ENCODE measurements at places on chromosomes 4 and X. TPM values are rescaled to one million over a fixed set of nuclear protein-coding genes. Genes with fewer than 3 reads are reported as not detected.

- DNase-seq: no peak
These were observed 45.5 kb downstream of the TMEM144 start for GRCh38 chr4:158255727-158256324.

DNA sequence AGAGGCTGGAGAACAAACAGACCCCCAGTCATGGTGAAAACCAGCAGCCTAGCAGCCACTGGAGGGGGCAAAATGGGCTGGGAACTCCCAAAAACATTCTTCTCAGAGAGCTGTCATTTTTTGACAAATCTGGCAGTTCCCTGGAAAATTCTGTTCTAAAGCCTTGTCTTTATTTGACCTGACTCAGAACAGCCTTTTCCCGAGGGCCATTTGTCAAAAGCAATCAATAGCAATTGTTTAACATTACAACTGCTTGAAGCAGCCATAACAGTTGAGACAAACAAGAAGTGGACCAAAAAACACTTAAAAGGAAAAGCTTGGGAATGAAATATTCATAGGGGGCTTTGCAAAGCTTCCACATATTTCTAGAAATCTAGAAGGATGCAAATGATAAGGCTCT, 39.6 kb downstream of the SOWAHB start:
- DNase-seq: no peak

- DNase-seq: no peak
These were observed 396.0 kb downstream of the PDGFC start for GRCh38 chr4:156575430-156576073.

DNA sequence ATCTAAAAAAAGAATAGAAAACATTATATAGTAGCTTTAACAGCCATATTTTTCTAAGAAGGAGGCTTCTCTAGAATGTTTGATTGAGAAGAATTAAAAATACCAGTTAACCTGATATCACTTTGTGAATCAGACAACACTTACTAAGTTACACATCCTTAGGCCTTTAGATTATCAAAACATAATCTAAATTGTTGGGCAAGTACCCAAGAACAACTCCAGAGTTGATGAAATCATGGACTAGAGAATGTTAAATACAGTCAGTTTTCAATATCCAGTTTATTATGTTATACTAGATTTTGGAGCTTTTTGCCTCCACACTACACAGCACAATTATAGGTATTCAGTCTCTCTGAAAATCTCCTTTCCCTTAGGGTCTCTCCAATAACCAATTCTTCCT, 39.6 kb downstream of the ARL13A start:
- DNase-seq: no peak

- no peak for DNase-seq
These were observed 1.3 kb downstream of the PCDH7 start for GRCh38 chr4:30721185-30722091.

GRCh38 chr4:5796976-5797375, 86.0 kb downstream of the EVC start:
- no peak for DNase-seq

- DNase-seq: no peak
These were observed 152.3 kb downstream of the SLC10A7 start for GRCh38 chr4:146369446-146369845.

- DNase-seq: no peak
These were observed 329.2 kb upstream of the EPHA5 start for GRCh38 chr4:65999518-65999871.

GRCh38 chr4:15506464-15506863, 36.8 kb downstream of the CC2D2A start:
- no peak for DNase-seq

DNA sequence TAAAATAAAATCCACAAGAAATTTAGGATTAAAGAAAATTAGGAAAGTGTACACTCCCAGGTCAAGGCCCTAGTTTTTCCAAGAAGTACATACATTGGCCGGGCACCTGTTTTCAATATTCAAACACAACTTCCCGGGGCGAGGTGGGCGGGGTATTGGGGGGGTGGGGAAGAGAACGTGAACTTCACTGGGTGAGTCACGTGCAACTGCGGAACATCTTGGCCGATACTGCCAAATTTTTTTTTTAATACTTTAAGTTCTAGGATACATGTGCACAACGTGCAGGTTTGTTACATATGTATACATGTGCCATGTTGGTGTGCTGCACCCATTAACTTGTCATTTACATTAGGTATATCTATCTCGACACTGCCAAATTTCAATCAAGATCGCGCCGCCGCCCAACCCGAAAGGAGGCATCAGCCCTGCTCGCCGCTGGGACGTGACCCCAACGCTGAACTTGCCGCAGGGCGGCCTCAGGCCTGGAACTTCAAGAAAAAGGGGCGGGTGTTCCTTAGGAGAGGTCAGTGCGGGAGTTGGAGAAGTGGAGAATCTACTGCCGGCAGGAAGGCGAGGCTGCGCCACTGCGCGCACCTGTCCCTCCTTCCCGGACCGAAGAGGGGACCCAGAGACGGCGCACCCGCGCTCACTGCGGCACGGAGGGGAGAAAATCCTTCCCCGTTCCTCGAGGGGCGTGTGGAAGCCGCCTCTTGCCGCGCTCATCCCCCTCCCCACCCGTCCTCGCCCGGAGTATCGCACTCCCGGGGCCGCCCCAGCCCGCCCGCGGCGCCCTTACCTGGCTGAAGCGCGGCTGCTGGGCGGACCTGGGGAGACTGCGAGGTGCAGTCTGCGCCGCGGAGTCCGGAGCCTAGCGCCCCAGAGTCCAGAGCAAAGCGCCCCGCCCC, at the start of gene TEC:
TSS of gene TEC (minus strand) at position 883 of the 905 bp plus-strand sequence. CDS start 41,224 bp downstream, outside the sequence.
- no peak for DNase-seq

DNA sequence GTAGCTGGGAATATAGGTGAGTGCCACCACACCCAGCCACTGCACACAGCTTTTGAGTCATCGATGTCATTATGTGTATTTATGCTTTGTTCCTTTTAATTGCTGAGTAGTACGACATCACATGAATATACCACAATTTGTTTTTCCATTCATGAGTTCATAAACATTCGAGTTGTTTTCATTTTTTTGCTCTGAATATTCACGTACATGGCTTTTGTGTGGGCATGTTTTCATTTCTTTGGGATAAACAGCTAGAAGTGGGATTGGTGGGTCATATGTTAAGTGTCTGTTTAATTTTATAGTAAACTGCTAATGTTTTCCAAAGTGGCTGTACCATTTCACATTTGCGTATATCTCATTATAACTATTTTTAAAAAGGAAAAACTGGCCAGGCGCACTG, 45.1 kb upstream of the KDR start:
- no peak for DNase-seq

DNA sequence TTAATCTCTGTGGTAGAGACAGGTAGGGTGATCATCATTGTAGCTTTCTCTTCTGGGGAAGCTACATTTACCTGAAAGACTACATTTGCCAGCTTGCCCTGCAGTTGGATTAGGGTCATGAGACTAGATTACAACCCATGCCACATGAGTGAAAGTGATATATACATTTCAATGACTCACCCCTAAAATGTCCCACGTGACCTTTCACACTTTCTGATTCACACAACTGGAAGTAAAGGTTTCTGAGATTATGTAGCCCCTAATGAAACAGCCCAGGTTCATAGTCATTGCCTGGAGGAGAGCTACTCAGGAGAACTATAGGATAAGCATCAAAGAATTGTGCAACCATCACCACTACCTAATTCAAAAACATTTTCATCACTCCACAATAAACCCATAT, 17.8 kb downstream of the PDCL2 start:
- no peak for DNase-seq

- DNase-seq: no peak
These were observed 929 bp downstream of the ZBTB33 start for GRCh38 chrX:120251471-120252011.

GRCh38 chrX:40863671-40864070, 128.3 kb upstream of the MED14 start:
- no peak for DNase-seq

GRCh38 chrX:32448320-32448719, 763.0 kb downstream of the DMD start:
- peak; percentile 74 for DNase-seq

GRCh38 chrX:37677765-37678164, 7.8 kb upstream of the XK start:
- no peak for DNase-seq

- no peak for DNase-seq
These were observed 44.5 kb downstream of the AASDH start for GRCh38 chr4:56342746-56343145.

GRCh38 chr4:7571701-7572100, 137.0 kb upstream of the PSAPL1 start:
- no peak for DNase-seq

- DNase-seq: no peak
These were observed 92.2 kb upstream of the RAPGEF2 start for GRCh38 chr4:159010563-159011260.

GRCh38 chrX:42602566-42602965, 175.4 kb downstream of the PPP1R2C start:
- no peak for DNase-seq

DNA sequence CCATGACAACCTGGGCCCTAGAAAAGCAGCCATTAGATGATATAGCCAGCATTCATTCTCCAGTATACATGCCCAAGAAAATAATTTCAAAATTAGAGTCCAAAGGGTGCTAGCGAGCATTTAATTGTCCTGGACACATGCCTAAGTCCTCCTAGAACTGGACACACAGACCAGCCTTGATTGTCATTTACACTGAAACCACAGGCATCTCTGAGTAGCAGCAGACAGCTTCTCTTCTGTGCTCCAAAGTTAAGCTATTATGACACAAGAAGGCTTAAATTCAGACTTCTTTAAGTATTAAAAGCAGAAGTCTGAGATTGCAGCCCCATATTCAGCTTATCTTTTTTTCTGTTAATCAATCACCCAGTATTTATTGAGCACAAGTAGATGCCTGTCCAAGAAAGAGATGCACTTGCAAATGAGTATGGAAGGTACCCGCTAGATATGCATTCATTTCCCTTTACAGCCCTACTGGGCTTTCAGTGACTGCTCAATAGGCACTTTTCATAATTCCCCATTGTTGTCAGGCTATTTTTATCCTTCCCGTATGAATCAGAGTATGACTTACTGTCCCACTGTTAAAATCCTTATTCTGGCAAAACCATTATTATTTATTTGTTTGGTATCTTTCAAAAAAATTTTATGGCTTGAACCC, 374.1 kb downstream of the FBXW7 start:
- no peak for DNase-seq

GRCh38 chr4:13355111-13355880, 128.8 kb downstream of the RAB28 start:
- no peak for DNase-seq

DNA sequence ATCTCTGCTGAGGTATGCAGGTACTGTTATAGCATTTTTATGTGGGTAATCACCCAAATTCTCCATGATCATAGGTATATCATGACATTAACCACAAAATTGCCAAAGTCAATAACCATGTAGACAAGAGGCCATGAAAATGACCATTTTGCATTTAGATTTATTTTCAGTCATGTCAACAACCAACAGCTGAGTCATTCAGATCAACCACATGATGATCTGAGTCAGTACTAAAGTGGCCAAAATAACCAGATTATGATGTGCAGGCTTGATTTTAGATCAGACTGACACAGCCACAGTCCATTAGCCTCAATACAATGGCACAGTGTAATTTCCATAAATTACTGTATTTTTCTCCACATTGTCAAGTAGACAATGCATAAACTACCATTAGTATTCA, 240.5 kb downstream of the GRIA3 start:
- peak; percentile 52 for DNase-seq

- DNase-seq: no peak
These were observed 204.8 kb upstream of the LDB2 start for GRCh38 chr4:17103231-17103630.

- DNase-seq: no peak
These were observed 132.7 kb downstream of the ARHGAP10 start for GRCh38 chr4:147864607-147865006.

- no peak for DNase-seq
These were observed 32.4 kb downstream of the EGF start for GRCh38 chr4:109945056-109945455.

GRCh38 chrX:154002215-154002719, 17.4 kb downstream of the IRAK1 start:
- DNase-seq: no peak

DNA sequence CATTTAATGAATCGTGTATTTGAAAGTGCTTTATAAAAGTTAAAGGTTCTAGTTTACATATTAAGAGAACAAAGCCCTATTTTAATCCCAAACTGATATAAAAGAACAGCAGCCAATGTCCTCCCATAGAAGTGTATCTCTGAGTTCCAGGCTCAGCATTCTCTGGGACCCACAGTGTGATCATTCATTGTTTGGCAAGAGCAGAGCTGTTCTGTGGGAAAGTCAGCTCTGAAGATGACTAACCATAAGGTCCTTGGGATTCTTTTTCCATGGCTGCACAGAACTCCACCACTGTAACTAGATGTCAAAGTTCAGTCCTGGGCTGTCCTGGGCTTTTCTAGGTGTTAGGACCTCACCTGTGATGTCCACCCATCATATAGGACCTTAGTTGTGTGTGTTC, 157.0 kb upstream of the TLL1 start:
- DNase-seq: no peak

DNA sequence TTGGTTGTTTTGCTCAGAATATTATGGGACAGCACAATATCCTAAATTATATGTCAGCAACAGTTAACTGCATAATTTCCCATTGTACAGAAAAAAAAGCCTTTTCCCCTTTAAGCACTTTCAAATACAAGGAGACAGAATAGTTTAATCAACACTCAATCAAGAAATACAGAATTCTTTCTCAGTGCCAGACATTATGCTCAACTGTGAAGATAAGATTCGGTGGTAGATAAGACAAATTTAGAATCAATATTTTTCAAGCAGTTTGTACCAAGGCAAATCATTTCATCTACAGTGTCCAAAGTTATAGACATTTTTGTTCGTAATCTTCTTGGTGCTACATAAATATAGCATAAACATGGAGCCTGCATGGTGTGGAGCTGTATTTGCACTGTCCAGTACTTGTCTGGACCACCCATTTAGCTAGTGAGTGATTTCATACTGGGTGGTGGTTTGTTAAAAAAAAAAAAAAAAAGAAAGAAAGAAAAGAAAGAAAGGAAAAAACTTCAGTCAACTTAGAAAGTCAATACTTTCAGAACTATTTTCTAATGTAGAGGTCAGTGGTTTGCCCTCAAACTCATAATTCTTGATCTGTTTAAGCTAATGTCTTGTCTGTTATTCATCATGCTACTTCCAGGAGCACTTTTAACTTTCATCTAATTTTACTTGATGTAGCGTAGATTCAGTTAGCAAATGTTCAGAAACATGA, 522.9 kb downstream of the FAT4 start:
- DNase-seq: no peak

Gene HELT
- not detected for polyA plus RNA-seq

Gene CENPE
- polyA plus RNA-seq: 41.4 TPM

Gene F11
- not detected for polyA plus RNA-seq

Gene SGCB
- 12.5 TPM for polyA plus RNA-seq

Gene CTAG1B
- not detected for polyA plus RNA-seq

Gene GATA1
- polyA plus RNA-seq: not detected

Gene HSFX1
- 0.11 TPM for polyA plus RNA-seq

Gene PPBP
- not detected for polyA plus RNA-seq

Gene MAGEB17
- polyA plus RNA-seq: not detected

Gene RELL1
- polyA plus RNA-seq: 3.8 TPM

Gene SPANXC
- polyA plus RNA-seq: not detected

Gene CENPVL2
- not detected for polyA plus RNA-seq

Gene DBET
- polyA plus RNA-seq: not detected

Gene USP26
- not detected for polyA plus RNA-seq

All from GM12878 (cell line).